ENCODE measurements at places on chromosomes 7 and 10.

GRCh38 chr7:75979759-75980429 lies 14.5 kb downstream of the TMEM120A start:
- DNase-seq = no peak

- no peak for DNase-seq
These were observed 1181.6 kb downstream of the DNAJB9 start for GRCh38 chr7:109751241-109751640.

DNA sequence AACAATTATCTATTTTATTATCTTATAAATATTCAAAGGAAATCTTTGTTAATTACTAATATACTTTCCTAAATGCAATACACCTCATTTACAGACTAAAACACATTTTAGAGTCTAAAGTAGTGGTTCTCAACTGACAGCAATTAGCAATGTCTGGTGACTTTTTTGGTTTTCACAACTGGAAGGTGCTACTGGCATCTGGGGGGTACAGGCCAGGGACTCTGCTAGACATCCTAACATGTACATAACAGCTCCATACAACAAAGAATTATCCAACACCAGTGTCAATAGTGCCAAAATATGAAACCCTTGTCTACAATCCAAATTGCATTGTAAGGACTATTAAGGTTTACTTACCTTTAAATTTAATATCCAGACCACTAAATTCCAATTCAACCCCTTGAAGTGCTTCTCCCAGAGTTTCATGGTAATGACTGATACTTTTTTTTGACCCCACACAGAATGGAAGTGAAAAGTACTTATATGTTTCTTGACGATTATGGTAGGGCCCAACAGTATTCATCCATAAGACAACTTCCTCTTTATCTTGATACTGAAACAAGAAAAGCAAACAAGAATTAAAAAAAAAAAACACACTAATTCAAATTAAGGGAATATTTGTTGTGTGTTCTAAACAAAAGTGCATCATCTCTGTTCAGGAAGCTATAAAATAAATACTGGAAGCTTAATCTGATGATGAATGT lies 10.4 kb downstream of the TM9SF3 start:
- no peak for DNase-seq

DNA sequence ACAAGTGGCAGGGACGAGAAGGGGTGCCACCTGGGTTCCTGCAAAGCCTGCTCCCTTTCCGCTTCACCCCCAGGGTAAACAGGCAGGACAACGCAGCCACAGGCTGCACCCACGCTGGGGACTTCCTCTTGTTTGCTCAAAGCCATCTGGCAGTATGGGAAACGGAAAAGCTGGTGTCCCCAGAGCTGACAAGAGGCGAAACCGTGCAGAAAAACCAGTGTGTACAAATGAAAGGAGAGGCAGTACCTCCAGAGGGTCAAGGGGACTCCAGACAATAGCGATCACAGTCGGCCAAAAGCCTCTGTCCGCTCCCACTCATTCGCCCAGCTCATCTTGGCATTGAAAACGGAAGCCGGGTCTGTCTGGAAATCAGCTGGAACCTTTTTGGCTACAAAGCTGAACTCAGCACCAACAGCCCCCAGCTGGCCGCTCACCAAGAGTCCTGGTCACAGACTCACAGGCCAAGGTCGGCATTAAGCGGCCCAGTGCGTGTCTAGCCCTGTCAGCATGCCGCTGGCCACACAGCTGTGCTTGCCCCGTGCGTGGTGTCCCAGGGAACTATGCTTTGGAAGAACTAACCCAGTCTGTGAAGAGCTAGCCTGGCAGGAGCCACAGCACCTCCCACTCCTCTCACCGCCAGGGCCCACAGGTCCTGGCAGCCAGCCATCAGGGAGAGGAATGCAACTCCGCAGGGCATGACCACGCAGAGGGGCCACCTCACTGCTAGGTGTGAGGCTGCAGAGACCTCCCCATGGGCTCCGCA lies 10.4 kb downstream of the TNS3 start:
- DNase-seq = no peak

DNA sequence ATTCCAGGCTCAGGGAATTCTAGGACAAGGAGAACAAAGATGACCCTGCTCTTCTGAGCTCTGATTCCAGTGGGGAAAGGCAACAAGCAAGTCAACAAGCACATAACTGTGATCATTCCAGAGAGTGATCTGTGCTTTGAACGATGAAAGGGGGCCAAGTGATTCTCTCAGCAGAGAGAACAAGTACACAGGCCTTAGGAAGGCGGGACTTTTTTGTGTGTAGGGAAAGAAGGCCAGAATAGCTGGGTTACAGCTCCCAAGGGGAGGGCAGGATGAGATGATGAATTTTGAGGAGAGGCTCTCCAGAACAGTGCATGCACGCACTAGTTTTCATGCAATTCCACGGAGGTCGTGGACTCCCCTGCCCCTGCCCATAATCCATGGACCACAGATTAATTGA lies 565.2 kb downstream of the SDK1 start:
- DNase-seq = no peak

- no peak for DNase-seq
These were observed 264.4 kb upstream of the GALNT17 start for GRCh38 chr7:70867513-70867912.

DNA sequence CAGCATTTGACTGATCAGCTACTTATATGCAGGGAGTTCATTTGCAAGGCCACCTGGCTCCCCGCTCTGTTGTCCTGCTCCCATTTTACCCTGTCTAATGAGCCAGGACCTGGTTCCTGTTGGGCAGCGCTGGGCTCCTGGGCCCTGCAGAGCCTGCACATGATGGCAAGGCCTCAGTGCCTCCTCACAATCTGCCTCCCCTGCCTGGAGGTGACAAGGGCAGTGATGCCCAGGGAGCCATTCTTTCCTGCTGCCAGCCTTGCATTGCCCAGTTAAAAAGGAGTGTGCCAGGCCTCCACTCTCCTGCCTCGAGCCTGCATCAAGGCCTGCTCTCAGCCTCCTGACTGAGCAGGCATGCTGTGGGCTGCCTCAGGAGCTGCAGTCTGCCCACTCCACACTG lies 28.5 kb downstream of the CHAT start:
- no peak for DNase-seq

DNA sequence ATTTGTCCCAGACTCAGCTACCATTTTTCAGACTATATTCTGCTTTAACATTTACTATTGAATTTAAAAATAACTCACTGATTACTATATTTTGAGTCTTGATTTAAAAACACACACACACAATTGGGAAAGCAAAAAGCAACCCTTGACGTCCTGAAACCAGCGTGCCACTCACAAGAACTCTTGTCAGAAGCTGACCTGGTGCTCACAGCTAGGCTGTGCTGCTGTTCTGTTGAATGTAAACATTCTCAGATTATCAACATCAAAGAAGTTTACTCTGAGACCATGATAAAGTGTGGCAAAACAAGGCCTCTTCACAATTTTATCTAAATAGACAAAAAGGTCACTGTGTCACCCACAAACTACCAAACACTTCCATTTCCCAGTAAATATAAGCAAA lies 62.6 kb upstream of the CACNA2D1 start:
- DNase-seq = no peak

GRCh38 chr10:108902619-108903285 lies 1020.6 kb downstream of the XPNPEP1 start:
- no peak for DNase-seq

DNA sequence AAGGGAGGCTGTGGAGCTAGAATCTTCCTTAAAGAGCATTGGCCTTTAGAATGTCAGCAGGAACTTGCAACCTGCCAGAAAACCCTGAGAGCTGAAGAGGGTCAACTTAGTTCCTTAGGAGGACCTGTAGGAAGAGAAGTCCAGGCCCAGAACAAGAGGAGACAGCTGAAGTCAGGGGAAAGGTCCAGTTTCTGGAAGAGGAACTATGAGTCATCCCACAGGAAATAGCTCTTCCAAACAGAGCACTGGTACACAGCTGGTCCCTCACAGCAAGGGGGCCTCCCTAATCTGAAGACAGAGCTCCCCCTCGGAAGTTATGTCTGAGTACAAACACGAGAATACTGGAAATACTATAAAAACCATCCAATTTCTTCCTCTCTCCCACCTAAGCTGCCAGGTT lies 98.9 kb downstream of the HERPUD2 start:
- DNase-seq = no peak

GRCh38 chr7:112770051-112770450 lies 20.1 kb downstream of the TMEM168 start:
- DNase-seq = no peak

GRCh38 chr7:142838461-142839213 lies 16.2 kb upstream of the EPHB6 start:
- DNase-seq = no peak

GRCh38 chr7:142355328-142355727 lies 97.5 kb upstream of the PRSS58 start:
- no peak for DNase-seq

DNA sequence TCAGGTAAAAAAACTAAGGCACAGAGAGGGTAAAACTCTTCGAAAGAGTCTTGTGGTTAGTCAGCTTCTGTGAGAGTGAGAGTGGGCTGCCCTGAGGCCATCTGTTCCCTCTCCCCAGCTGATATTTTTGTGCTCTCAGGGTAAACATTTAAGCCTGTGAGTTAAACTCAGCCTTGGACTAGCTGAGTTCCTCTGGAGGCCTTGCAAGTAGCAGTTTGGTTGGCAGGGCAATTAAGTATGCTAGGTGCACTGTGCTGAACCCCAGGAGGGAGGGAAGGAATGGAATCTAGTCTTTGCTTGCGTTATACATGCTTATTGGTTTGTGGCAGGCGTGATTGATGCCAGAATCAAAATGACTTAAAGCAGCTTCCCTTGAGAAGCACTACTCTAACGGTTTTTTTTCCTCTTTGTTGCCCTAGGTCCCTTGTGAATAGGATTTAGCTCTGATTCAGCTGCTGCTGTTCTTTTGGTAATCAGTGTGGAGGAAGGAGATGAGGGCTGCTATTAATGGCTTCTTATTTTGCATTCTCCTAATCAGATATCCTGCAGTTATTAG lies 140.2 kb downstream of the AUTS2 start:
- DNase-seq = no peak

DNA sequence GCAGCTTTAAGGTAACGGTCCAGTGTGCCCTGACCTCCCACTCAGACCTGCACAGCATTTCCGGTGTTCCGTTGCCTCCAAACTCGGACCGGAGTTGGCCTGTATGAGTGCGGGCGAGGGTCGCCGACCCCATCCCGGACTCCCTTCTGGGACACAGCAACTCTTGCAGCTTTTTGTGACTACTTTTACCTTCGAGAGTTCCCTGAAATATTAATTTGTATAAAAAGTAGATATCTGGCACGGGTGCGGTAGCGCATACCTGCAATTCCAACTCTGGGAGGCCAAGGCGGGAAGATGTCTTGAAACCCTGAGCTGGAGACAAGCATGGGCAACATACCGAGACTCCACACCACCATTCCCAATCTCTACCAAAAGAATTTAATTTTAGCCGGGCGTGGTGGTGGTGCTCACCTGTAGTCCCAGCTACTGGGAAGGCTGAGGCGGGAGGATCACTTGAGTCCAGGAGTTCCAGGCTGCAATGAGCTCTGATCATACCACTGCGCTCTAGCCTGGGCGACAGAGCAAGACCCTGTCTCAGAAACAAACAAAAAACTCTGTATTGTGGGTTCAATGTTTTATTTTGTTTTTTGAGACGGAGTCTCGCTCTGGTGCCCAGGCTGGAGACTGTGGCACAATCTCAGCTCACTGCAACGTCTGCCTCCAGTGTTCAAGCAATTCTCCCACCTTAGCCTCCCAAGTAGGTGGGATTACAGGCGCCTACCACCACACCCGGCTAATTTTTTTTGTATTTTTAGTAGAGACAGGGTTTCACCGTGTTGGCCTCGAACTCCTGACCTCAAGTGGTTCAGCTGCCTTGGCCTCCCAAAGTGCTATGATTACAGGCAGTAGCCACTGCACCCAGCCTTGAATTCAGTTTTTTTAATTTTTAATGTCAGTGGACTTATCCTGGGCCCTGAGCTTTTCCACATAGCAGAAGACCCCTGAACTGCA lies 1.1 kb upstream of the PPP1R35 start:
- DNase-seq = no peak

DNA sequence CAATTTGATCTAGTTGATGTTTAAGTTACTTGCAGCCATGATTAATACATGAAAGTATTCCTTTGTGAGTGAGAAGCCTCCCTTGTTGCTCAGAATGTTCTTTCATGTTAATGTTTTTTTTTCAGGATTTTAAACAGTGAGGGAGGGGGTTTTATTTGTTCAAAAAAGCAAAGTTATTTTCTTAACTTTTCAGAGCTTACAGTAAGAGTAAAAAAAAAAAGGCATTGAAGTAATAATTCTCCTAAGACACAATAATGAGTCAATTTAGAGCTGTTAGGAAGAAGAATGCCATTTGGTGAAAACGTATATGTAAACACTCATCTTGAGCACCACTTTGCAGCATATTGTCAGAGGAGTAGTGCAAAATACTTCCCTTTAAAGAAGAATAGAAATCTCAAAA lies 105.8 kb downstream of the SEMA3A start:
- no peak for DNase-seq

GRCh38 chr10:117476716-117477115 lies 65.8 kb upstream of the EMX2 start:
- no peak for DNase-seq

DNA sequence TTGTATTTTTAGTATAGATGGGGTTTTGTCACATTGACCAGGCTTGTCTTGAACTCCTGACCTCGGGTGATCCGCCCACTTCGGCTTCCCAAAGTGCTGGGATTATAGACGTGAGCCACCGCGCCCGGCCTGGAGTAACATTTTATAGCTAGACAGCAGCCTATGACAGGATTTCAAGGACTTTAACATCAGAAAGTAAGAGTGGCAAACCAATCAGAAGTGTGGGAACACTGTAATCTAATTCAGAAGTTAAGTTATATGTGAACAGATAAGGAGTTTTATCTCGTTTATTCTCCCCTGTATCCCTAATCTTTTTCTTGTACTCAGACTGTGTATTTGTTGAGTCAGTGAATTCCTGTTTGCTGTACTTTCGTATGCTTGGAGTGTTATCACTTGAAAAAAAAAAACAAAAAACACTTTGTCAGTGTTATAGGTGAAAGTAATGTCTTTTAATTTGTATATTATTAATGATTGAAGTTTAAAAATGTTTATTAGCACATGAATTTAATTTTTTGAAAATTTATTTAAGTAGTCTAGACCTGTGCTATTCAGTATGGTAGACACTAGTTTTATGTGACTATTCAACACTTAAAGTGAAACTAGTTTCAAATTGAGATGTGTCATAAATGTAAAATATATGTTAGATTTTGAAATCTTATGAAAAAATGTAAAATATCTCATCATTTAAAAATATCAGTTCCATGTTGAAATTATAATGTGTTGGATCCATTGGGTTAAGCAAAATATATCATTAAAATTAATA lies 38.6 kb downstream of the RSBN1L start:
- no peak for DNase-seq

All from activated naive CD4-positive, alpha-beta T cell (primary cell).